ENCODE measurements at places on chromosomes 1 and 21. TPM values are rescaled to one million over a fixed set of nuclear protein-coding genes. Genes with fewer than 3 reads are reported as not detected.

DNA sequence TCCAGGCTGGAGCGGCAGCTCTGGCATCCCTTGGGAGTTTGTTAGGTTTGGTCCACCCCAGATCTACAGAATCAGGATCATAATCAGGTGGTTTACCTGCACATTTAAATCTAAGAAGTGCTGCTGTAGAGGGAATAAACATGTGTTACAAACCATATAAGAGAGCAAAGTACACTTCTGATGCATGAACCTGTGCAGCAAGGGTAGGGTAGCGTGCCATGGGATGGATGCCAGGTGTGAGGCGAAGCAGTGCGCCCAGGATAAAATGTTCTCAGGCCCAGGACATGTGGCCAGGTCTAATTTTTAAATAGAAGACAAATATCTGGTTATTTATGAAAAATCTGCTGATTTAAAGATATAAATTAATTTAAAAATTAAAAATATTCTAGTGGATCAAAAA is 308.8 kb upstream of the USP24 start:
- no peak overlapping the region for H3K27ac ChIP-seq
- no peak for DNase-seq
- H3K4me3 ChIP-seq, result no peak overlapping the region
- no peaks in the 10 kb centered on the region for H3K36me3 ChIP-seq
- no peaks in the 10 kb centered on the region for H3K27me3 ChIP-seq

Gene DNALI1
- total RNA-seq, result 6.2 TPM

Gene DRAXIN
- total RNA-seq, result 0.21 TPM

Gene ATF3
- total RNA-seq, result 28.1 TPM

- no peak for DNase-seq
- no peak overlapping the region for H3K4me3 ChIP-seq
- no peaks in the 10 kb centered on the region for H3K36me3 ChIP-seq
- H3K27ac ChIP-seq, result no peak overlapping the region
- H3K27me3 ChIP-seq, result no peaks in the 10 kb centered on the region
Observed at GRCh38 chr1:238334170-238334569, 443.4 kb upstream of the ZP4 start.

DNA sequence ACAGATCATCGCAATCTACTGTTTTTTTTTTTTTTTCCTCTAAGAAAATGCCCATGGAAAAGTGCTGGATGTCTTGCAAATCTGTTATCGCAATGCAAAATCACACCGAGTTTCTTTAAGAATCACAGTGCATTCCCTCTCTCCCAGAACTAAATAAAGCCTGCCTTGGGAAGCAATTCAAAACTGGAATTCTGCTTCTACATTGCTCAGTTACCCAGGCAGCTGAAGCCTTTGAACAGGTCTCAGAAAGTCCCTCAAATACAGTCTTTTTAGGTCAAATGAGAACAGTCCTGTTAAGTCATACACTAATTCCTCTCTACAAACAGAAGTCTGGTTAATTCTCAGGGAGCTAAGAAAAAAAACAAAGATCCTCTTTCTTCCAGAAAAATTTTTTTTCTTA is 46.3 kb downstream of the SLC30A10 start:
- DNase-seq, result no peak
- no peaks in the 10 kb centered on the region for H3K36me3 ChIP-seq
- no peak overlapping the region for H3K4me3 ChIP-seq
- no peaks in the 10 kb centered on the region for H3K4me1 ChIP-seq
- H3K27ac ChIP-seq, result no peak overlapping the region

Gene CHIT1
- total RNA-seq, result 1.3 TPM

Gene GRIK1
- not detected for total RNA-seq

Gene XCL2
- total RNA-seq, result 1.1 TPM

Measured in aorta (tissue), 5 donors.